Stimulated activated CD8-positive, alpha-beta memory T cell treated with anti-CD3 and anti-CD28 coated beads, Interleukin-4, amount 100 ng/mL, for 1 hour (primary cell): ENCODE measurements at places on chromosomes 6 and 20.

DNA sequence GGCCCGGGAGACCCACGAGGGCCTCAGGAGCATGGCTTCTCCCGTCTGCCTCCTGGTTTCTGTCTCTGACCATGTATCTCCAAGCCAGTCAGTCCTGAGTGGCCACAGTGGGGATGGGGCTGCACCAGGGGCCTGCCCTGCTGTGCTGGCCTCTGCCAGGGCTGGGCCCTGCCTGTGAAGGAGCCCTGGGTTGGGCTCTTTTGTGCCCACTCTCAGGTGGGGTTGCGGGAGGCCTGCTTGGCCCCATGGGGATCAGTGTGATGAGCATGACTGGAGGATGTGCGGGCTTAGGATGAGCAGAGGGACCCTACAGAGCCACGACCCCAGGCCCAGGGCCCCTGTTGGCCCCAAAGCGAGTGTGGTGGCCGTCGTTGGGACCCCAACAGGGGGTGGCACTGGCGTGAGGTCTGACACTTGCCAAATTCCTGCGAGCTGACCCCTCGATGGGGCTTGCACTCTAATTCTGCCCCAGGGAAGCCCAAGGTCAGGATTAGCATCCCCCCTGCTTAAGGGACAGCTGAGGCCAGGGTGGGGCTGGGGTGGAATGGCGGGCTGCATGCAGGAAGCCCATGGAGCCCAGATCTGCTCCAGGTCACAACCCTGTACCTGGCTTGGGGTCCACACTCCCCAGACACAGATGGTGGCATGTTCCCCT, 90.0 kb upstream of the BHLHE23 start:
- no peak for DNase-seq

- no peak for DNase-seq
Observed at GRCh38 chr6:1423578-1423977, 34.2 kb downstream of the FOXF2 start.

- no peak for DNase-seq
Observed at GRCh38 chr6:105740946-105741645, 338.2 kb upstream of the PREP start.

DNA sequence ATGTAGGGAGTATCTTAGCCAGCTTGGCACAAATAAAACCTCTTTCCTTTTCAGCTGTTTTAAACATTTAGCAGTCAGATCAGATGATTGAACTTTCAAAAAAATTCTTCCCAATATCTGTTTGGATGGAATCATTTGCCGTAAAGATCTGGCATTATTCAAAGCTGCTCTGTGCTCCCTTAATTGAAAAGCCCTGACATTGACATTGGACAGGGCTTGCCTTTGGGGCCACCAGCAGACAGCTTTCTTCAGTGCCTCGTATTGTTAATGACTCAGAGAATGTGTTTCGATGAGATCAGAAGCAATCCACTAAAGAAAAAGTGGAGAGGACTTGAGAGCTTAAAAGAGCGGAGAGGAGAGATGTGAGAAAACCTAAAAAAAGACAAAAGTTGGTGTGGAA, 343.5 kb downstream of the NRN1 start:
- DNase-seq = no peak

DNA sequence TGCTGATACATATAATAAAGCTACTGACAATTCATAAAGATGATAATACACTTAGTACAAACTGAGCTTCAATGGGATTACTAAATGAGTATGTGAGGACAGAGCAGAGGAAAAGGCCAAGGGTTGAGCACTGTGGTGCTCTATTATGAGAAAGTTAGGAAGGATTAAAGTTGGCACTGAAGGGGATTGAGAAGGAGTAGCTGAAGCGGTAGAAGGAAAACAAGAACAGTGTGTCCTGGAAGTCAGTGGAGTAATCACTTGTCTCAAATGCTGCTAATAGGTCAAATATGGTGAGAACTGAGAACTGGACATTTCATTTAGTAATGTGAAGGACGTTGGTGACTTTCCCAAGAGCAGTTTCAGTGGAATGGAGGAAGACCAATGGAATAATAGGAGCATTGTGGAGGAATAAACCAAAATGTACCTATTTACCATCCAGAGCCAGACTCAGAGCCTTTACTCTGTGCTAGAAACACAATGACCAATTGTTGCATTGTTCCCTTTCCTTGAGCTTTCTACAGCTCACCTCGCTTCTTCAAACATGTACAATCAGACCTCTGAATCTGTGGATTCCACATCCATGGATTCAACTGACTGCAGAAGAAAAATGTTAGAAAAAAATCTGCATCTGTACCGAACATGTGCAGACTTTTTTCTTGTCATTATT, 255.9 kb downstream of the LAMA2 start:
- DNase-seq = no peak

DNA sequence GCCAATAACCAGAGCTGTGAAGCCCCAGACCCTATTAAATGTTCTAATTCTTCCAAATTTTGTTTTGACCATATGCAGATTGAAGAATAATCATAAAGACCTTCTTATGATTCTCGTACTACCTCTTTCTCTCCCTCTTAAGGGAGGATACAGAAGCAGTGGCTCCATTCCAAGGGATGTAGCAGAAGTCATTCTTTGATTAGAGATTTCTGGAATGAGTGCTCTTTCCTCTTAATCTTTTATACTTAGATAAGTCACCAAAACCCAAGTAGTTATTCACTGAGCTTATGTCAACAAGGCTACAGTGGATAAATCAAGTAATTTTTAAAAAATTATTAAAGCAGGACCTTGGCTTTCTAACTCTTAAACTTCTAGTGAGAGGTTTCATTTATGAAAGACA, 266.0 kb upstream of the STXBP5 start:
- DNase-seq = no peak

DNA sequence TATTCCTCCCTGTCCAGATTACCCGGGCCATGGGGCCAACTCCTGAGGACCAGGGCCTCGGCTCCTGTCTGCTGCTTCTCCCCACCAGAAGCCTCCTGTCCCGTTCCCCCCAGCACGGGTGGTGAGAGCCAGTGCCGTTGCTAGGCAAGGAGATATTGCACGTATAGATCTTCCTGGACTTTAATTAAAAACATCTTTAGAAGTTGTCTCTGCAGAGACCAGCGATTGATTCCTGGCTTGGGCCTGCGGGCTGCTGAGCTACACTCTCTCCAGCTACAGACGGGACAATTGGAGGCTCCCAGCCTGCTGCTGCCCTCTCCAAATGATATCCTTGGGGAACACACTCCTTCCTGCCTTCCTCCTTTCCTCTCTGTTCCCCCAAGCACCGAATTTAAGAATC, 74.6 kb downstream of the CDH22 start:
- no peak for DNase-seq

DNA sequence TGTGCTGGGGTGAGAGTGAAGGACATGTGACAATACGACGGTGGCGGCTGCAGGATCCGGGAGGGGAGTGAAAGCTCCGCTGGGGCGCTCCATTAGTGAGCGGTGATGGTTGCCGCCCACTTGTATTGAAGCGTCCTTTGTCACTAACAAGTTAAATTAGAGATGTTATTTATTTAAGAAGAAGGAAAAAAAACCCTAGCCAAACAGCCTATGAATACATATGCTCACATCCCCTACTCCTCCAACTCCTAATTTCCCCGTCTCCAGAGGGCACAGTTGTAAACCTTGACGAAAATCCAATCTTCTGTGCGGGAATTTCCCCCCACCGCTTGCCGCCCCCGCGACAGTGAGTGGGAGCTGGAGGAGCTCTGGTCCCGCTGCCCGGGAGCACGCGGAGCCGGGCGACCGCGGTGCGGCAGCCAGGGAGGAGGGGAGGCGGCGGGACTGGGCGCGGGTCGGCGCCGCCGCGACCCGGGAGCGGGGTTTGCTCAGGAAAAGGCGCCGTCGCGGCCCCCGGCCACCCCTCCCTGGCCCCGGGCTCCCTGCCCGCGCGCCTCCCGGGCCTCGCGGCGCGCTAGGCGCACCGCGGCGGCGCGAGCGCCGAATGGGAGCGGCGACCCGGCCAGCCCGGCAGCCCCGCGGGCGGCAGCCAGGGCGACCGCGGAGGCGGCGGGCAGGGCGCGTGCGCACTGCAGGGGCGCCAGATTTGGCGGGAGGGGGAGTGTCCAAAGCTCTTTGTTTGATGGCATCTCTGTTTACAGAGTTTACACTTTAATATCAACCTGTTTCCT, at the start of gene MYB:
Gene MYB (plus strand): TSS at position 767 of the 791 bp plus-strand sequence. CDS start 206 bp downstream, outside the sequence.
- no peak for DNase-seq

DNA sequence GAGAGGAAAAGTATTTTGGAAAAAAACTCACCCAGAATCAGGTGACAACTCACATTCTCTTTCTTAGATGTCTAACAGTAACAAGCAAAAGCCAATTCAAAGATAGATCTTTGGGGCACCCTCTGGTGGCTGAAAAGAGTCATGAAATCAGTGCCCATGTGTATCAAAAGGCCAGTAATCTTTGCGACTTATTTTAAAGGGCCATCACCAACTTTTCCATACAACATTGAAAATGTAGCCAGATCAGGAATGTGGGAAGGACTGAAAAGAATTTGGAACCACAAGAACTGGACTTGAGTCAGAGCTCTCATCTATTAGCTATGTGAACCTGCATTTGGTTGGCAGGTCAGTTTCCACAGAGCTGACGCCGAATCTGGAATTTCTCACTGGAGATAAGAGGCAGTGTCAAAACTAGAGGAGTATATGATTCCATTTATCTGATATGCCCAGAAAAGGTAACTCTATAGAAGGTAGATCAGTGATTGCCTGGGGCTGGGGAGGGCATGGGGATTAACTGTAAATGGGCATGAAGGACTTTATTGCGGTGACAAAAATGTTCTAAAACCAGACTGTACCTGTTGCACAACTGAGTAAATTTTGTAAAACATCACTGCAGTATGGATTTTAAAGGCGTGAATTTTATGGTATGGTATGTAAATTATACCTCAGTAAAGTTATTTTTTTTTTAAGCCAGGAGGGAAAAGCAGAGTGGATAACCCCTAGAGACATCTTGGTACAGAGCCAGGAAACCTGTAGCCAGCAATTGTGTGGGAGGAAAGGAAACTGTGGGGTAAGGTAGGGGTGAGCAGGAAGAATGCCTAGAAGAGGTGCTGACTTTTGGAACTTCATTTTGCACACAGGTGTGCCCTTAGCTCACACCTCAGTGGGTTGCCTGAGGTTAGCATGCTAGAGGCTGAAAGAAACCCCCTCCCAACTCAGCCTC, 117.1 kb upstream of the ASF1A start:
- DNase-seq = peak; percentile 36

DNA sequence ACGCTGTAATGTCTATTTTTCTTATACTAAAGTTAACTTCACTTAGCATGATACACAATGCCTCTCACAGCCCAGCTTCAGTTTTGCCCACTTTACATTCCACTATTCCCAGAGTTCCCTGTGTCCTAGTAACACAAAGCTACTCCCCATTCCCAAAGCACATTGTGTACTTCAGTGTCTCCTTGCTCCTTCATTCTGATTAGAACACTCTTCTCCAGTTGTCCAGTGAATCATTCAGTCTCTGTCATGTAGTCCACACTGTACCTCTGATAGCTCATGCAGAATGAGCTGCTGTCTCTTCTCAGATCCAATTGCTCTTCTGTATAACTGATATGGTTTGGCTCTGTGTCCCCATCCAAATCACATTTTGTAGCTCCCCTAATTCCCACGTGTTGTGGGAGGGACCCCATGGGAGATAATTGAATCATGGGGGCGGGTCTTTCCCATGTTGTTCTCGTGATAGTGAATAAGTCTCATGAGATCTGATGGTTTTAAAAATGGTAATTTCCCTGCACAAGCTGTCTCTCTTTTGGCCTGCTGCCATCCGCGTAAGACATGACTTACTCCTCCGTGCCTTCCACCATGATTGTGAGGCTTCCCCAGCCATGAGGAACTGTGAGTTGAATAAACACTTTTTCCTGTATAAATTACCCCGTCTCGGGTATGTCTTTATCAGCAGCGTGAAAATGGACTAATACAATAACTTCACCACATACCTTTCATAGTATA, 2.1 kb upstream of the TMX4 start:
- no peak for DNase-seq

DNA sequence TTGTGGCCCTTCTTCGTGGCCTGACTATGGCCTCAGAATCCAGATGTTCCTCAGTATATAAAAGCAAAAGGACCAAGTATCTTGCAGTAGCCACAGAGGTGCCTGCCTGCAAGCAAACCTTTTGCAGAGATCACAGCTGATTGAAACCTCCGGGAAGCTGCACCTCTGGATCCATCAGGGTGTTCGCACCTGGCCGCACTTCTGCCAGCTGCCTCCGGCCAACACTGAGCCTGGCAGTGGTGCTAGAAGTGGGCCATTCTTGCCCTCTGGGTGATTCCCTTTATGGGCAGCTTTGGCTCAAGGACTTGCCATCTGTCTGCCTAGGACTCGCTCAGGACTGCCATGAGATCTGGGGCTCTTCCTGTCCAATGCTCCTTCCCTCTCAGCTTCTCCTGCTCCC, 214.6 kb upstream of the ECI2 start:
- no peak for DNase-seq

DNA sequence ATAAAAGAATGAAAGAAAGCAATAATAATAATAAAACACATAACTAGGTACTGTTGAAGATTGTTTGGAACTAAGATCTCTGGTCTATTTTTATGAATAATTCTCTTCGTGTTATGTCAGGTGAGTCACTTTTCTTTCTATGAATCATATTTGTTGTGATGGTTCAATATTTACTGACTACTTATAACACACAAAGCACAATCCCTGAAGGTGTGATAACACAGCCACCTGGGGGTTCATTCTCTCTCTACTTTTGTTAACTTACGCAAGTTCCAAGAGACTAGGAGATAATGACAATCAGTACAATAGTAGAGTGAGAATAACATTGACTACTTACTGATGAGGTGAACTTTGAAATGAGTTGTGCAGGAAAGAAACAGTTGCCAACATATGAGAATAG, 149.9 kb downstream of the IBTK start:
- DNase-seq = no peak
